CD4-positive, alpha-beta T cell treated with Interleukin-2 at 100 ng/mL for 4 hours (primary cell): ENCODE measurements at places on chromosomes 1 and 21.

- no peak for DNase-seq
Measured at GRCh38 chr1:235579891-235580290, 69.7 kb downstream of the GNG4 start.

GRCh38 chr1:22366346-22366745 lies 85.3 kb upstream of the ZBTB40 start:
- no peak for DNase-seq

DNA sequence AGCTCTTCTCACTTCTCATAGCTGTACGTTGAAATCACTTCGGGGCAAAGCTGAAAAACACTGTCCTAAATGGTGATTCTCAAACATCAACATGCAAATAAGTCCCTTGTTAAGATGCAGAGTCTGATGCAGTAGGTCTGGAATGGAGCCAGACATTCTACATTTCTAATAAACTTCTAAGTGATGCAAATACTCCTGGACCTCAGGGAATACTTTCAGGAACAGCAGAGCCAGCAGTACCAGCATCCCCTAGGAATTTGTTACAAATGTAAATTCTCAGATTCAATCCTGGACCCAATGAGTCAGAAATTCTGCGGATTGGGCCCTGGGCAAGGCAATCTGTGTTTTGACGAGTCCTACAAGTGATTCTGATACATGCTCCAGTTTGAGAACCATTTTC lies 152.3 kb downstream of the PCNX2 start:
- no peak for DNase-seq

GRCh38 chr1:207838156-207839082 lies 72.5 kb downstream of the CD34 start:
- DNase-seq = no peak

DNA sequence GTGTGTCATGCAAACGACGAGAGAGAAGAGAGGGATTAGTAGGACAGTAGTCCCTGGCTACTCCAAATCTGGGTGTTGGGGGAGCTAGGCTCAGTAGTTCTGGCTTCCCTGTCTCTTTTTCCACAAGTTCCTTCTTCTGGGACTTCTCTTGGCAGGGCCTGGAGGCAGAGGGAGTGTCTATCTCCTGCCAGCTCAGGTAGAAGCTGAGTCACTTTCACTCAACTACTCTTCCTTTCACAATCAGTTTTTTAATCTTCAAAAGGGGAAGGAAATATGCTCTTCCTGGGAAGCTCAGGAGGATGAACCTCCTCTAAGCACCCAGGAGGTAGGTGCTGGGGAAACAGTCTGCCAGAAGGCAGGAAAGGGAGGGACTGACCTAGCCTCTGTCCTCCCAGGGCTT lies 35.2 kb upstream of the MAGOH start:
- no peak for DNase-seq

DNA sequence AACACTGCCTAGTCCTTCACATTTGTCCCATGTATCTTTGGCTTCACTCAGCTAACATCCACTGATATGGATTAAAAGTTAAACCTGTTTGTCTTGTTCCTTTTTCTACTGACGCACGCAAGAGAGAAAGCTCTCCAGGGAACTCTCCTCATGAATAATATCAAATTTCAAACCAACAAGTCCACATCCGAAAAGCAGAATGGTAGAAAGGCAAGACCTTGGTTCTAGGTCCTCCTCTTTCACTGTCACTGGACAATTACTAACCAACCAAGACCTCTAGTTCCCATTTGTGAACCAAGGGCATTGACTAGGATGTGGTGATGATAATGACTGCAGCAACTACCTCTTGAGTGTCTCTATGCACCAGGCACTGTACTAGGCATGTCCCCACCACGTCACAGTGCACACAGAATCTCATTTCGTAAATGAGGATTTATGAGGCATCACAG lies 8.4 kb downstream of the PLPP3 start:
- no peak for DNase-seq

DNA sequence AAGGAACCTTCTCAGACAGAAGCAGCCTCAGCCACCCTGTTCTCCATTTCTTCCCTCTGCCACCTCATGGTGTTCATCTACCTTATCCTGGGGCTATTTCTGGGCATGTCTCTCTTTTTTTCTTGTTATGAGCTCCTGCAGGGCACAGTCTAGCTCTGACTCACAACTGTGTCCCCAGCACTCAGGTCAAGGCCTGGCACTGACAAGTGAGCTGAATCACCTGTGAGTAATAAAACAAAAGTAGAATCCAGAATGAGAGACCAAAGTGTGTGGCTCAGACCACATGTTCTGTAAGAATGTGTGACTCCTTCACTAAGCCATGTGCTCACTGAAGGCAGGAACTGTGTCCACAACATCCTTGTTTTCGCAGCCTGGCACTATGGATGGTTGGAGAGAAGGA lies 23.2 kb downstream of the C1orf94 start:
- DNase-seq = no peak

DNA sequence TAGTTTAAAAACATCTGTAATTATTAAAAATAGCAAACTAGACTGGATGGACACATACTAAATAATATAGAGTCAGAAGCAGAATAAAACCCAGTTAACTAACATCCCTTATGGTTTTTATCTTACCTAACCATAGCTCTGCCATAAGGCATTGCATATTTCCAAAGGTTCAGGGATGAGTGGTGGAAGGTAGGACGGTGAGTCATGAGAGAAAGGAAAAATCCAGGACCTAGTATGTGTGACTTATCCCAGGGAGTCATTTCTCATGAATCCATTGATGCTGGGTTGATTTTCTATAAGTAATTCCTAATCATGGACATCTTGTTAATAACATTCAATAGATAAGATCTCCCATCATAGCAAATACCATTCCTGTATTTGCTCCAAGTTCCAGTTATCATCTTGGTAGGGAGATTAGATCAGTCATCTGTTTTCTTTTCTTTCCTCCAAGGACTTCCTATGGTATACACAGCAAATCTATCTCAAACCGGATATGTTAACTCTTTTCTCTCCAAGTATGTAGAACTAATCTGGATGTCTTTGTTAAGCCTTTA lies 490.7 kb upstream of the B3GALT2 start:
- no peak for DNase-seq

DNA sequence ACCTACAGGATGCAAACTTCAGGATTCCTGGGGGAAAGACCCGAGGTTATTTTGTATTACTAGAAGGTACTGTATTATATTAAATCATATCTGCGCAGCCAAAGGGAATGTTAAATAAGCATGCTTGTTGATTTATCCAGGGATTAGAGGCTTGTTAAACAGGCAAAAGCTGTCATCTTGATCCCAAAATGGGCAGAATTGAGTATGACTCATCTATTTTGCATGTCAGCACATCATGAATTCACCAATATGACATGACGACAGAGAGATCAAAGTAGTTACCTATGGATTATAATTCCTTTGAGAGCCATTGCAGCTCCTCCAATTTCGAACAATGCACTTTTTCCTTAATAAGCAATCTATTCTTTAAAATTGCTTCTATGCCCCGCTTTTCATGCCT lies 66.1 kb downstream of the TBX15 start:
- no peak for DNase-seq

DNA sequence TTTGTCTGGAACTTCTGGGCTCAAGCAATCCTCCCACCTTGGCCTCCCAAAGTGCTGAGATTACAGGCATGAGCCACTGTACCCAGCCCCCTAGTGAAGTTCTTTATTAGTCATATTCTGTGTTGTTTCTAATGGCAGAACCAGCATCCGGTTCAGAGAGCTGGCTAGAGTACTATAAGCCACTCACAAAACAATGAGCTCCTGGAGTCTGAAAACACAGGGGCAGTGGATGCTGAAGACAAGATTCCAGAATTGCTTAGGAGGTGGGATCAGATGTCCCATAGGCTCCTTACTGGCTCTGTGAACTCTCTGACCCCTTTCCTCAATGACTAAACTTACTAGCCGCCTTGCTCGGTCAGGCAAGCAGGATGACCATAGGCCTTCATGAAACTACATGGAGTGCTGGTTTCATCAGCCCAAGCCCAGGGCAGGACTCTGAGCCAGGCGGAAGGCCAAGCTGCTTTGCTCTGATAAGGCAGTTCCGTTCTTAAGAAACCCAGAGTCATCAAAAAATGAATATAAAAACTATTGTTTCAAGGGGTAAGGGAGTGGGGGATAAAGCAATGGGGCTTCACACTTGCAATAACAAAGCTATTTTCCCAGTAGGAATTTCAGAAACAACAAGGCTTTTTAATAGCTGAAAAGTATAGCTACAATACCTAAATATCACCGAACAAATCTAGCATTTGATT lies 8.1 kb downstream of the MTHFR start:
- no peak for DNase-seq

GRCh38 chr1:2447276-2448097 lies 28.6 kb upstream of the PLCH2 start:
- no peak for DNase-seq

DNA sequence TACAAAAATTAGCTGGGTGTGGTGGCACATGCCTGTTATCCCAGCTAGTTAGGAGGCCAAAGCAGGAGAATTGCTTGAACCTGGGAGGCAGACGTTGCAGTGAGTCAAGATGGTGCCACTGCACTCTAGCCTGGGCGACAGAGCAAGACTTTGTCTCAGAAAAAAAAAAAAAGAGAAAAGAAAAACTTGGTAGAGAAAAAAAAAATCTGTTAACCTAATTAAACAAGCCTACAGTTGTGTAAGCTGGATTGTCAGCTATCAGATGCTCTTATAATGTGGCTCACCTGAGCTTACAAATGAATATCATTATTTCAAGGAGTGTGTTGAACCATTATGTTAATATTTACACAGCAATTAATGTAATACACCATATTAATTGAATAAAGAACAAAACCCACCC lies 26.4 kb upstream of the EYA3 start:
- DNase-seq = no peak

GRCh38 chr1:198183605-198184004 lies 26.8 kb downstream of the NEK7 start:
- no peak for DNase-seq

- no peak for DNase-seq
Measured at GRCh38 chr1:64356636-64357256, 113.2 kb upstream of the CACHD1 start.

- DNase-seq = no peak
Measured at GRCh38 chr1:153357853-153358690, at the start of gene S100A9. Gene S100A9 (plus strand): TSS chr1:153357854. CDS start chr1:153358284, 430 bp downstream.

DNA sequence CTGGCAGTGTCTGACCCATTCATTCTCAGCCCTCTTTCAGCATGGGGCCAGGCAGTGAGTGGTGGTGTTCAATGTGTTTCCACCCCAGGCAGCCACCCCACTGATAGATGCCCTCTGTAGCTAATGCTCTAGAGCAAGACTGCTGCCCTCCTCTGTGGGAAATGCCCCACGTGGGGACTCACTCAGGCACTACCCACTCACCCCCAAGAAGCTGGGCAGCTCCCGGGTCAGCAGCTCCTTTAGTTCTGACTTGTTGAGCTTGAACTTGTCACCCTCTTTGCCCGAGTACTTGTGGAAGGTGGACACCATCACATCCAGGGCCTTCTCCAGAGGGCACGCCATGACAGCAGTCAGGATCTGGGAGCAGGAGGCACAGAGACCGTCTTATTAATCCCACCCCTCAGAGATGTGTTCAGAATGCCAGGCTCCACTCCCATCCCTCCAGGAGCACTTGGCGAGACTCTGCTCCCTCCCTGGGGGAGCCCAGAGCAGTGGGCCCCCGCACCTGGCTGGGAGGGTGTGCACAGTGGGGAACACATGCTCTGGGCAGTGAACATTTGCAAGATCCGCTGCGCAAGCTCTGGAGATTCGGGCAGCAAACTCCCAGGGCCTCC lies 1.0 kb downstream of the S100A4 start:
- no peak for DNase-seq

- peak; percentile 27 for DNase-seq
Measured at GRCh38 chr1:192530254-192530653, 45.3 kb upstream of the RGS1 start.

- DNase-seq = no peak
Measured at GRCh38 chr1:180376253-180376652, 126.1 kb downstream of the ACBD6 start.

DNA sequence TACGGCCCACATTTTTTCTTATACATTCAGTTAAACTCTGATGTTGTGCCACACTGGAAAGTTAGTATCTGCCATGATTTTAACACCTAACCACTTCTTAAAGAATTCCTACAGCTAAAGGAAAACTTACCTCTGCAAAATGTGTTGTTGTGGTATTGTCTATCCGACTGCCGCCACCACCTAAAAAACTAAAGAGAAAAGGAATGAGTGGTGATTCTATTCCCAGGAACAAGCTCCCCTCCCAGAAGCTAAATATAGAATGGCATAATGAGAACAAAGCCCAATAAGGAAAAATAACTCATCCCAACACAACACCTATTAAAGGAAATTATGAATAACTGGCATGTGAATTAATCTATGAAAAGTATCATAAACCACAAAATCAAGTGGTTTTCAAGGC lies 39.5 kb downstream of the RNF115 start:
- DNase-seq = no peak

DNA sequence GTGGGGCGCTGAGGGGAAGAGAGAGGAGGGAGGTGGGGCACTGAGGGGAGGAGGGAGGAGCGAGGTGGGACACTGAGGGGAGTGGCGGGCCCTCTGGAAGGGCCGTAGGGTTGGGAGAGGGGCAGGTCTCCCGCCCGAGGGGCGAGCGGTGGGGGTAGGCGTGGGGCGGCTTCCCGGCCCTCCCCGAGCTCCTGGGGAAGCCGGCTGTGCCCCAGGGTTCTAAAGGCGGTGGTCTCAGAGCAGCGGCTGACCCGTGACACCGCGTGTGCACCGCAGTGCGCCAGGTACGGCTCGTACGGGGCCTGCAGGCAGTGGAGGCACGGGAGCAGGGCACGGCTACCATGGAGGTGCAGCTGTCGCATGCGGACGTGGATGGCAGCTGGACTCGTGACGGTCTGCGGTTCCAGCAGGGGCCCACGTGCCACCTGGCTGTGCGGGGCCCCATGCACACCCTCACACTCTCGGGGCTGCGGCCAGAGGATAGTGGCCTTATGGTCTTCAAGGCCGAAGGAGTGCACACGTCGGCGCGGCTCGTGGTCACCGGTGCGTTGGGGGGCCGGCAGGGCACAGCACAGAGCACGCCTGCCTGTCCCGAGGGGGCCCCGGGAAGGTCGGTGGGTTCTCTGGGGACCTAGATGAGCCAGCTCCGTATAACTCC lies 68.5 kb downstream of the OBSCN start:
- DNase-seq = no peak

DNA sequence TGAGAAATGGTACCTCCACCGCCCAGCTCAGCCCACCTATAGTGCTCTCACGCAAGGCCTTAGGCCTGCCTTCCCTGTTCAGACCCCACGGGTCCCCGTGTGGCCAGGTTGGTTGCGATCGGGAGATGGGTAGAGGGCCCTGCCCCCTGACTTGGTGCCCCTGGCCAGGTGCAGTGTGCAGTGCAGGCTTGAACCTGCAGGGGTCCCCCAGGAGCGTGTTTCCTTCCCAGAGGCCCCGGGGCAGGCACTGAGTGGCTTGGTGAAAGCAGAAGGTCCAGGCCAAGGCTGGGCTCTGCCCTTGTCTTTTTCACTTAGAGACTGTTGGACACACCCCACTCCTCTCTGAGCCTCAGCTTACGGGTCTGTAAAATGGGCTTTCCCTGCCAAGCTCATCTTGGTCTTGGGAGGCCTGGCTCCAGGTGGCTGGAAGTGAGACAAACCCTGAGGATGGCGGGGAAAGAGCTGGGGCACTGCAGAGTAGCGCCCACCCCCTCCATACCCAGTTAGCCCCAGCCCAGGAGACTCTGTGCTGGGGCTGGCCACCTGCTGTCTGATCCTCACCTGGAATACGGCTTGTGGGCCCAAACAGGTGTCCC lies 9.3 kb upstream of the HES5 start:
- DNase-seq = peak; percentile 36
